HFFc6 (cell line): ENCODE measurements at places on chromosomes 7 and 10. TPM values are rescaled to one million over a fixed set of nuclear protein-coding genes. Genes with fewer than 3 reads are reported as not detected.

The CLEC5A gene
- not detected in 3 replicates for total RNA-seq

The AKR1C1 gene
- 2.3 and 5.4 TPM in 2 replicates for total RNA-seq

The ADRB1 gene
- total RNA-seq, result not detected in 3 replicates

The AKR1C4 gene
- total RNA-seq, result not detected in 2 replicates

The SLC39A12 gene
- not detected in 3 replicates for total RNA-seq

The LDB3 gene
- total RNA-seq, result 0.51 to 1.3 TPM (median 0.55 TPM) in 3 replicates

The CYP2C19 gene
- not detected in 3 replicates for total RNA-seq

The PLEKHA1 gene
- total RNA-seq, result 18.8 to 25.9 TPM (median 22.8 TPM) in 3 replicates

The PDK4 gene
- total RNA-seq, result not detected in 3 replicates

The ANXA8 gene
- 0.13 to 0.75 TPM (median 0.53 TPM) in 3 replicates for total RNA-seq

The ASIC3 gene
- total RNA-seq, result 0.10 to 1.1 TPM (median 0.62 TPM) in 3 replicates

The CLCN1 gene
- not detected in 2 replicates for total RNA-seq

The ATOH7 gene
- total RNA-seq, result not detected in 3 replicates

The CLRN3 gene
- not detected in 3 replicates for total RNA-seq

The SEMA3E gene
- not detected in 3 replicates for total RNA-seq

The STEAP4 gene
- total RNA-seq, result not detected in 2 replicates

The CRPPA gene
- total RNA-seq, result 2.1 to 2.4 TPM (median 2.2 TPM) in 3 replicates

The HOXA7 gene
- 6.2 to 9.3 TPM (median 7.8 TPM) in 3 replicates for total RNA-seq

The DYDC2 gene
- total RNA-seq, result not detected in 2 replicates
